ENCODE measurements at places on chromosomes 13 and 19.
A peak's percentile ranks its signal among the peaks of the same experiment; 100 is the strongest.

- DNase-seq: no peak
Measured at GRCh38 chr19:1051791-1052190, 11.9 kb downstream of the ABCA7 start.

DNA sequence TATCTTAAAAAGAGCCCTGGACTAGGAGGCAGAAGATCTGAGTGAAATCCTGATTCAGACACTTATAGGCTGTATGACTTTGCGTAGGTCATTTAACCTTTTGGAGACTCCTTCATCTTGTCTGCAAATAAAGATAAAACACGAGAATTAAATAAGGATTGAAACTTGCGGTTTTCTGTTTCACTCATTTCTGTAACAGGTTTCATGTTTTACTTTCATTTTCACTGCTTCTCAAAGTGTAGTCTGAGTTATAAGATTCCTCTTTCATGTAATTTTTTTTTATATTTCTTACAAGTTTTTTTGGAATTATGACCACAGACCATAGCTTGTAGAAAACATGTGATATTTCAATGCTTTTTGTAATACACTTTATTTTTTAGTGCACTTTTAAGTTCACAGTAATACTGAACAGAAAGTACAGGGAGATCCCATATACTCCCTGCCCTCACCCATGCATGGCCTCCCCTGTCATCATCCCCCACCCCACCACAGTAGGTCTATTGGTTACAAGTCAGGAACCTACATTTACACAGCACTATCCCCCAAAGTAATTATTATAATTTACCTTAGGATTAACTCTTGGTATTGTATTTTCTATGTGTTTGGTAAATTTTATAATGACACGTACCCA lies 174.6 kb downstream of the ITGBL1 start:
- DNase-seq: peak; percentile 76

- no peak for DNase-seq
Measured at GRCh38 chr13:39670445-39670844, 15.0 kb downstream of the COG6 start.

GRCh38 chr19:40791349-40791748 lies 7.6 kb upstream of the EGLN2 start:
- no peak for DNase-seq

- DNase-seq: no peak
Measured at GRCh38 chr13:68099631-68100030, 869.5 kb upstream of the PCDH9 start.

GRCh38 chr19:30206187-30206586 lies 166.0 kb upstream of the ZNF536 start:
- DNase-seq: no peak

GRCh38 chr13:100138859-100139491 lies 50.1 kb downstream of the PCCA start:
- no peak for DNase-seq

GRCh38 chr13:72853000-72853399 lies 71.1 kb downstream of the PIBF1 start:
- DNase-seq: no peak

- DNase-seq: no peak
Measured at GRCh38 chr13:23966221-23966690, 69.0 kb upstream of the C1QTNF9B start.

DNA sequence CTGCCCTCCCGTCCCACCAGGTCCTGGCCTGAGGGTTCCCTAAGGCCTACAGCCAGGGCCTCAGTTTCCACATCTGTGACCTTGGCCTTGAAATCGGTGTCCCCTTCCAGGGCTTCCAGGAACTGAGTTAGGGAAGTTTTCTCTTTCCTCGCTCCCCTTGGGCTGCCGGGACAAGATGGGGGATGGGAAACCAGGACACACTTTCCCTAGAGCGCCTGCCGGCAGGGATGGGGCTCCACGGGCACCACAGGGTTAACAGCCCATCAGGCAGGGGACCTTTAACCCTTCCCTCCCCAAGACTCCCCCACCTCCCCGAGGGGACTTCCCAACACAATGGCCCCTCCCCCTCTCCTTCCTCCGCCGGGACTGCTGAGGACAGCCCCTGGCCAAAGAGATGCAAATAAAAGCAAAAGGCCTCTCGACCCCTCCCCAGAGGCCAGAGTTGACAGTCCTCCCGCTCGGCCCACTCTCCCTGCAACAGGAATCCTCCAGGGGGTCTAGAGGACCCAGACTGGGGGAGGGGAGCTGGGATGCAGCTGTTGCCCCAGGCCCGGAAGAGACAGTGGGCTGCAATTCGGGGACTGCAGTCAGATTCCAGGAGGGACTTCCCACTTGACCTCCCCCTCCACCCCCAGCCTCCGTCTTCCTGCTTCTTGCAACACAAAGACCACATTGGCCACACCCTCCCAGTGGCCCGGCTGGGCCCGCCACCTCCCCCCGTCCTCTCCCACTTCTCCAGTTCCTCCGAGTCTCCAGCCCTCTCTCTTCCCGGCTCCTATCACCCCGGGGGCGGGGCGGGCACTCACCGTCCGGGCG lies 3.4 kb downstream of the BBC3 start:
- DNase-seq: peak; percentile 73

DNA sequence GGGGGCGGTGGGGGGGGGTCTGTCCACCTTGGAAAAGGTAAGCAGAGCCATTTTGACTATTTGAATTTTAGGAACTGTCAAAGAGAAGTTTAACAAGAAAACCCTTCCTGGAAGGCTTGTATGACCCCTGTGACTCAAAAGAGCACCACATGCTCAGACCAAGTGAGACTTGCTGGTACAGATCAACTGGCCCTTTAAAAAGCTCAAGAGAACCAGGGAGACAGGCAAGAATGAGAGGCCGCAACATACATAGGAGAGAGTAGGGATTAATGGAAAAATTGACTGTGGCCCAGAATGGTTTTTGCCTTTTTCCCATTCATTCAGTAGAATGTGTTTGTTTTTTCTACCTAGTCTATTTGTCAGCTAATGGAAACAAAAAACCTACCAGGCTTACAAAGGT lies 26.2 kb upstream of the ATP8A2 start:
- no peak for DNase-seq

GRCh38 chr13:76004416-76004815 lies 368.3 kb downstream of the LMO7 start:
- no peak for DNase-seq
